ENCODE measurements at places on chromosomes 6 and 20.
A peak's percentile ranks its signal among the peaks of the same experiment; 100 is the strongest.

- DNase-seq = no peak
These were observed at the start of gene THBS2 for GRCh38 chr6:169253337-169254238. Gene THBS2, minus strand, starts transcription at chr6:169253846. Its CDS starts 3,062 bp downstream, at chr6:169250784.

- DNase-seq = no peak
These were observed 236.3 kb upstream of the ZNF217 start for GRCh38 chr20:53829724-53830521.

GRCh38 chr6:148884461-148884860, 137.6 kb downstream of the UST start:
- no peak for DNase-seq

DNA sequence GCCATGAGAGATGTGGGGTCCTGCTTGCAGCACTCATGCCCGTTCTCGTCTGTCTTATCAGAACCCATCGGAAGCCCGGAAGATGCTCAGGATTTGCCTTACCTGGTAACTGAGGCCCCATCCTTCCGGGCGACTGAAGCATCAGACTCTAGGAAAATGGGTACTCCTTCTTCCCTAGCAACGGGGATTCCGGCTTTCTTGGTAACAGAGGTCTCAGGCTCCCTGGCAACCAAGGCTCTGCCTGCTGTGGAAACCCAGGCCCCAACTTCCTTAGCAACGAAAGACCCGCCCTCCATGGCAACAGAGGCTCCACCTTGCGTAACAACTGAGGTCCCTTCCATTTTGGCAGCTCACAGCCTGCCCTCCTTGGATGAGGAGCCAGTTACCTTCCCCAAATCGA, 8.3 kb downstream of the PI16 start:
- DNase-seq = peak; percentile 83

All from activated T-helper 1 cell treated with anti-CD3 and anti-CD28 coated beads, Interleukin-12 subunit alpha, Interleukin-12 subunit beta, Interleukin-2, Interleukin-4 antibody, amounts not matched to agents 30 ng/mL and 10 ng/mL and 1 ng/mL, durations not matched to agents 14 hours and 24 hours and 36 hours (primary cell).